ENCODE measurements at places on chromosomes 4 and X. TPM values are rescaled to one million over a fixed set of nuclear protein-coding genes. Genes with fewer than 3 reads are reported as not detected.

DNA sequence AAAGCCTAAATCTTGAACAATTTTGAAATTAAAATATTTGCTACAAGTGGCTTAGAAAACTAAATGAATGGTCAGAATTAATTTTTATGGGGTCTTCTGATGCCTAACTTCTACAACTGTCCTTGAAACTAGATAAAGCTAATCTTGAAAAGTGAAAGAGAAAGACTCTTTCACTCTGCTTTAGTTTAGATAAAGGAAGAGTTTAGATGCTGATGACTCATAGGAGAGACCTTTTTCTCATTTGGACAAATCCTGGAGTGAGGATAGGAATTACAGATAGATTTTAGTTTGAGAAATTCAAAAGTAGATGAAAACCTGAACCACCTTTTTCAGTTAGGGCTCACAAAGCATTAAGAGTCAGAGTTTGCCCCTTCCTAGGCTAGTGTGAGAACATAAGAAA is 342.3 kb upstream of the GRID2 start:
- DNase-seq, result no peak

GRCh38 chrX:21698272-21698671 is 40.1 kb upstream of the KLHL34 start:
- DNase-seq, result no peak

- no peak for DNase-seq
These were observed 60.7 kb upstream of the PLAC1 start for GRCh38 chrX:134718966-134719317.

The KLHL15 gene
- 7.8 TPM for total RNA-seq

DNA sequence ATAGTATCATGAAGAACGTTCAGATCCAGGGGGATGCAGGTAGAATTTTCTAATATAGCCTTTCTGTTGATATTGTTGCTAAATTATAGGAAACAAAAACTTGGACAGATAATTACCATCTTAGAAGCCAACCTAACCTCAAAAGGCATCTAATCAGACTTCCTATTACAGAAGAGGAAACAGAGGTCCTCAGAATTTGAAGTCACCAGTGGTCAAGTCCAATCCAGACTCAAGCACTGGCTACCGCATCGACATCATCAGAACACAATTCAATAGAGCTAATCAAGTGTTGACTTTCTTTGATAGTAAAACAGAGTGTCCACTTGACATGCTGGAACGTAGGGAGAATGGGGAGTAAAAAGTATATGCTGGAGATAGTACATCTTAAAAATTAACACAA is 10.3 kb upstream of the ATP10D start:
- no peak for DNase-seq

- no peak for DNase-seq
These were observed 492.9 kb downstream of the INPP4B start for GRCh38 chr4:142353149-142353738.

- no peak for DNase-seq
These were observed 195.7 kb downstream of the GASK1B start for GRCh38 chr4:157977086-157977485.

All from ureter (tissue), 1 donor.